ENCODE measurements at places on chromosomes 13 and 19.
A peak's percentile ranks its signal among the peaks of the same experiment; 100 is the strongest.

DNA sequence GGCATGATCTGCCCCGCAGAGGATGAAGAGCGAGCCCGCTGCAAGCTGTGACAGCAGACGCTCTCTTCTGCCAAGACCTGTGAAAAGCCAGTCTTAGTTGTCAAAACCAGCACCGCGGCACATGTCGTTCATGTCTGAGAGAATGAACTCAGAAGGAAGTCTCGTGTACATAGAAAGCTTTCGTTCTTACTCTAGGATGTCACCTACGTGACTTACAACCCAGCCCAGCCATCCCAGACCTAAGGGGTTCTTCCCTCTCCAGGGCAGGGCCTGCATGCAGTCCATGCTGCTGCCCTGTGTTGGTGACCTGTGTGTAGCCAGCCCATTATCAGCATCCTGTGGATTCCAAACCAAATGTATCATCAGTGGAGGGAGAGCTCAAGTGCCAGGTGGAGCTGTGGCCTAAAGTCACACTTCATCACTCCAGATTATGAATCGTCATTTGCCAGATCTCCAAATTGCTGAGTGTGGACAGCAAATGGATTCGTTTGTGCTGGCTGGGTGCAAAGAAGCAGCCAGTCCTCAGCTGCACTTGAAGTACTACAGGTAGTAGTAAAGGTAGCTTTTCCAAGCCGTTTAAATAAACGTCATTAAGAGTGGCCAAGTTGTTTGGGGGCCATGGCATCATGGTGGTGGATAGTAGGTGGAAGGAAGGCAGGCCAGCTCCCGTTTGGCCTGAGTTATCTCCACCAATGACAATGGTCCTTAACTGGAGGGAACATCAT lies 73.9 kb upstream of the GPR183 start:
- DNase-seq = no peak

GRCh38 chr13:21925720-21926119 lies 254.8 kb downstream of the FGF9 start:
- no peak for DNase-seq

DNA sequence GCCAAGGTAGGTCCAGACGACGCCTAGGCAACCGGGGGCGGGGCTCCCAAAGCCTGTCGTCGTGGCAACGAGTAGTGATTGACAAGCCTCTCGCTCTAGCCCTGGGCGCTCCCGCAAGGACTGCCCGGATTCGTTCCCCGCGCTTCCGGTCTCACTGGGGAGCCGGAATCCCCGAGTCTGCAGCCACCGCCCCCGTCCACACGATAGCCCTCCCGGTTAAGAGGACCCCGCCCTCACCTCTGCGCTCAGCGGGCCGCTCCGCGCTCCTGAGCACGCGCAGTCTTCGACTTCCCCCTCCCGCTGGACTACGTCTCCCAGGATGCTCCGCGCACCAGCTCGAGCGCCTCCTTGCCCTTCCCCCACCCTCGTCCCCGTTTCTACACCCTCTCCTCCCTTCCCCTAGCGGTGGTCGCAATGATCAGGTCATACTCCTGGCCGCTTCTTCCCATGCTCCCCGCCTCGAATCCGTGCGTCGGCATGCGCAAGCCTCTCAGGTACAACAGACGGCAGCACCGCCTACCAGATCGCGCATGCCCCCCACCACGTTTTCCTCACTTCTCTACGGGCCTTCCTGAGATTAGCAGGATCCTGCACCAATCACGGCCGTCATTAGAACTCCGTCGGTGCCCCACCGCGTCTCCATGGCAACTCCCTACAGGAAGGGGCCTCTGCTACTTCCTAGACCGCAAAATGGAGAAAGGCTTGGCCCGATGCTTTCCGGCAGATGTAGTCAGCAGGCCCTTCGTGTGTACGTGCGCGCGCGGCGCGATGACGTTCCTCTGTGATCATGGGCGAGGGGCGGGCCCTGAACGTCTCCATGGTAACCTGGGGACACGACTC lies at the start of gene MZF1:
TSS of gene MZF1 (minus strand) at position 518 of the 840 bp plus-strand sequence. CDS start 1,946 bp downstream, outside the sequence.
- peak; percentile 98 for DNase-seq

DNA sequence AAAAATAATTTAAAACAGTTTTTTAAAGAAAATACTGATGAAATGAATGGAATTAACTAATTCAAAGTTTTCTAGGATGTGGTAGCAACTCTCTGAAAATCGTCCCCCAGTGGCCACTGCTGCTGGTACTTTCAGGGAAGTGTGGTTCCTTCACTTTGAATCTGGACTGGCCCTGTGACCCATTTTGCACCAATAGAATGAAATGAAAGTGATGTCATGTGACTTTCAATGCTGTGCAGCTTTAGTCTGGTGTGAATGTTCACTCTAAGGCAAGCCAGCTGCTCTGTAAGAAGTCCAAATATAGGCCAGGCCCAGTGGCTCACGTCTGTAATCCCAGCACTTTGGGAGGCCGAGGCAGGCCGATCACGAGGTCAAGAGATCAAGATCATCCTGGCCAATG lies 26.4 kb upstream of the HNRNPA1L2 start:
- no peak for DNase-seq

GRCh38 chr13:35210261-35210660 lies 266.2 kb downstream of the MAB21L1 start:
- no peak for DNase-seq

- no peak for DNase-seq
Measured at GRCh38 chr13:99119656-99120055, 81.0 kb upstream of the UBAC2 start.

GRCh38 chr19:16715611-16716010 lies 4.0 kb upstream of the NWD1 start:
- no peak for DNase-seq

- DNase-seq = no peak
Measured at GRCh38 chr13:53953183-53953582, 924.6 kb downstream of the OLFM4 start.

DNA sequence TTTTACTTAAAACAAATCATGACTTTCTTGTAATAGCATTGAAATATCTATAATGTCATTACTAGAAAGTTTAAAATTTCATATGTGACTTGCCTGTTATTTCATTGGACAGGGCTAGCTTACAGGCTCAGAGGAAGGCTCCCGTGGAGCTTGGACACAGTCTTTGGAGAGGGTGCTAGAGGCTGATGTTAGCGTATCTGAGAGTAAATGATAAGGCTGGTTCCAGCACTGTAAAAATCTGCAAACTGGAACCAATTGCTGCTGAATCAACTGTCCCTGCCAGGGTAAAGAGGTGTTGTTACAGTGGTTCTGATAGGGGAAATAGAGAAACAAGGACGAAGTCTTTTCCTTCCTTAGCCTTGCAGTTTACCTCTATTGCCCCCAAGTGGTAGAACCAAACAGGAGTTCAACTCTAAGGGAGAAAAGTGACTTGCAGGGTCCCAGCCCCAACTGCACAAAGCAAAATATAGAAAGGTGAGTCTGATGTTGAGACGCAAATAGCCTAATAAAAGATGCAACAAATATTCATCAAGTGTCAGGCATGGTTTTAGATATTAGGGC lies 901.7 kb downstream of the DIAPH3 start:
- DNase-seq = no peak

DNA sequence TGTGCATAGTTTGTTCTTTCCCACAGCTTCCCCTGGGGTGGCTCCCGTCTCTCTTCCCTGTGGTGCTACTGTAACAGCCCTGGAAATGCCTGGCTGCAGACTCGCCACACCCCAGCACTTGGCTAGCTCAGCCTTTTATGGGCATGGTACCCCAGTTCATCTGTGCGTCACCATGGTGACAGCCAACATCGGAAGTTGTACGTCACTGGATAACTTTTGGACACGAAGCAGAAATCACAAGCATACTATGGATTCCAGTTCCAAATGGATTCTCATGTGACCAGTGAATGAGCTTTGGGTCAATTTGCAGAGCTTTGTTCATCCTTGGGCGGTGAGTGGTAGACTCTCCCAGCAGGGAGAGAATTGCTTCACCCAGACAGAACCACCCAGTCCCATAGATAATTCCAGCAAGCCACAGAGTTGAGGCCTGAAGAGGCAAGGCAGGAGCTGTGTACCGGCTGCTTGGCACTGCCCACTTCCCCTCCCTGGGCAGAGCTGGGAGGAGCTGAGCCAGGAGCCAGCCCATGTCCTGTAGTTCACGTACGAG lies 54.4 kb downstream of the COL4A2 start:
- no peak for DNase-seq

DNA sequence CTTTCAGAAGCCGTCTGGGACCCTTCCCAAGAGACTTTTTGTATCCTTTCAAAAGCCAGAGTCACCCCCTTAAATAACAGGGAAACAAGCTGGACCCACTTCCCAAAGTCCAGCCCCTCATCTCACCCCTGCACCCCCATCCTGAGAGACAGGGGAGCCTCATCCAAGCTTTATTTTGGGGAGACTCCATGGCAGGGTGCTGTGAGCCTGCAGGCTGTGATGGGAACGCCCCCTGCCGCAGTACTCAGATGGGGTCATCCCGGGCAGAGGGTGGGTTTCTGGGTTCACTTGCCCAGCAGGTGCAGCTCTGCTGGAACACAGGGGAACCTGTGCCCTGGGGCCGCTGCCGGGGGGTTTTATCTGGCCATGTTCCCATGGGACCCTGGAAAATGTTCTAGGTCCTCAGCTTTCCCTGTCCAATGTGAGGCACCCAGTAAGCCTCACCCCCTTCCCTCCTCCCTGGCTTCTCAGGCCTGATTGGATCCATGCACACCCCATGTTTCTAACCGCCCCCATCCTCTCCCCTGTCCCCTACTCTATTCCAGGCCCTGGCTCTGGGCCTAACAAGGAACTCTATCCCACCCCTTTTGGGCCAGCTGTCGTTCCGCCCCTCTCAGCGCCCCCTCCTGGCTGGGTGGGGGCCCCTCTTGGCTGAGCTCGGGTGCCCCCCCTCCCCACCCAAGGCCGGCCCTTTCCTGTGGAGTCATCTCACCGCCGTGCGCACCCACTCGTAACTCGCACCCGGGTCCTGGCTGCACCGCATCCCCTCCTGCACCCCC lies 1.0 kb downstream of the HIF3A start:
- no peak for DNase-seq

GRCh38 chr19:33416307-33417215 lies 43.1 kb downstream of the CEBPG start:
- peak; percentile 58 for DNase-seq

DNA sequence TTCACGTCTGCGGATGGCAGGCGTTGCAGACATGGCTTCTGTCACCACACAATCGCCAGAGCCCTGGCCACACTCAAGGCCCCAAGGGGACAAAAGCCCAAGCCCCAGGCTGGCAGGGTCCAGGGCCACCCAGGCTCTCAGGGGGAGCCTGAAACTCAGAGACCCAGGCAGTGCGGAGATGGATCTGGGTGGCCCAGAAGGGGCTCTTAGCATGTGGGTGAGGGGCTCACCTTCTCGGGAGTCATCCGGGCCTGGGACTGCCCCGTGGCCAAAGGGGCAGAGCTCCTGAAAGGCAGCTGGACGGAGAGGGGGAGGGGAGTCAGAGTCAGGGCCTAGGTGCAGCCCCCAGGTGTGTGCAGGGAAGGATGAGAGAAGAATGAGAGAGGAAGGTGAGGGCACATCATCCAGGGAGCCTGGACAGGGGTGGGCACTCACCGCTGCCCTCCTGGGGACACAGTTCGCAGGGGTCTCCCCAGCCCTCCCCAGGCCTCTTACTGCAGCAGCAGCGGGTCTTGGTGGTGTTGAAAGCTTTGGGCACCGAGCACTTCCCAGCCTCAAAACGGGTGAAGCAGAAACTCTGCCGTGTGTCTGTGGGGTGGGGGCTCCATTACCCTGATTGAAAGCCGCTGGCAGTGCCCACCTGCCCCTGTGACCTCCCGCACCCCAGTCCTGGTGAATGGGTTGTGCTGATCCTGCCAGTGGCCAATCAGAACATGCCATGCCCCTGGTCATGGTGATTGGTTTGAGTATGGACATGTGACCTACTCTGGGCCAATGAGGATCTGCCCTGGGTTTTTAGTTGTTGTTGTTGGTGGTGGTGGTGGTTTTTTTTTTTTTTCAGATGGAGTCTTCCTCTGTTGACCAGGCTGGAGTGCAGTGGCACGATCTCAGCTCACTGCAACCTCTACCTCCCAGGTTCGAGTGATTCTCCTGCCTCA lies 37.4 kb downstream of the CCL25 start:
- no peak for DNase-seq

DNA sequence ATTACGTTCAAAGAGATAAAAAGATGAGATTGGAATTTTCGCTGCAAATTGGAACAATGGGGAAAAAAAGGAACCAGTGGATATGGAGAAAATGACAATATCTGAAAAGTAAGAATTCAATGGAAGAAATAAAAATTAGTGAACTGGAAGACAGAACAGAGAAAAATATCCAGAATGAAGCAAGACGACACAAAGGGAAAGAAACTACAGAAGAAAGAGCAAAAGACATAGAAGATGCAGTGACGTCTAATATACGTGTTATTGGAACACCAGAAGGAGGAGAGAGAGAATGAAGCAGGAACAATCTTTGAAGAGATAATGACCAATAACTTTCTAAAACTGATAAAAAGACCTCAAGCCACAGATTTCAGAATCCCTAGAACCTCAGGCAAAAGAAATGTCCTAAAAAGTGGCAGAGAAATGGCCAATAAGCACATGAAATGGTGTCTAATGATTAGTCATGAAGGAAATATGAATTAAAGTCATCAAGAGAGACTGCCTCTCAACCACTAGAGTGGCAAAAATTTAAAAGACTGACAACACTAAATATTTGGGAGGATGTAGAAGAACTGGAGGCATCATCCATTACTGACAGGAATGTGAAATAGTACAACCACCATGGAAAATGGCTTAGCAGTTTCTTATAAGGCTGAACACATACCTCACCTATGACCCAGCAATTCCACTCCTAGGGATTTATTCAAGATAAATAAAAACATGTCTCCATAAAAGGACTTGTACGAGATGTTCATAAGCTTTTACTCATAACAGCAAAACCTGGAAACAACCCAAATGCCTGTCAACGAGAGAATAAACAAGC lies 56.5 kb downstream of the GADD45B start:
- no peak for DNase-seq

DNA sequence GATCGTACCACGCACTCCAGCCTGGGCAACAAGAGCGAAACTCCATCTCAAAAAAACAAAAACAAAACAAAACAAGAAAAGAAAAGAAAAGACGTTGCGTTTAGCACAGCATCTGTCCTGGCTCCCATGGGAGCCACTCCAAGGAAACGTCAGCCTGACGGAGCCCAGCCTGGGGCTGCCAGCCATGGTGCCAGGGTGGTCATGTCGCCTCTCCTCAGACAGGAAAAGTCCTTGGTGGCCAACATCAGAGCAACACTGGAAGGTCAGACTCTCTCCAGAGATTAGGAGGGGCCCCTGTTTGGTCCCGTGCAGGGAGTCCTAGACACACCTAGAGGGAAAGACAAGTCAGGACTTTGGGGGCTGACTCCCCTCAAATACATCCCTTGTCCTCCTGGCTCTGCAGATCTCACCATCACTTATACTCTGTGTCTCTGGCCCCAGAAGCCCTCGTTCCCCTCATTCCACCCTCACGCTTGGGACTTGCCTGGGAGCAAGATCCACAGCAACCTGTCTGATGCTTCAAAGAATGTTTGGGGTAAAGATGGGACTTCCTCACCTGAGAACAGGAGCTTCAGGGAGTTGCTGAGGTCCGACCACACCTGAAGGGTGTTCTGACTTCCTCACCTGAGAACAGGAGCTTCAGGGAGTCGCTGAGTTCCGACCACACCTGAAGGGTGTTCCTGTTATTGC lies 9.3 kb downstream of the LILRA4 start:
- DNase-seq = no peak
